ENCODE measurements at places on chromosomes 2 and 18.

GRCh38 chr2:219783359-219783975 lies 156.0 kb downstream of the SLC4A3 start:
- DNase-seq: no peak

- no peak for DNase-seq
Measured at GRCh38 chr2:237256887-237257286, 157.1 kb downstream of the COL6A3 start.

GRCh38 chr18:49648326-49648725 lies 86.5 kb downstream of the LIPG start:
- DNase-seq: no peak

DNA sequence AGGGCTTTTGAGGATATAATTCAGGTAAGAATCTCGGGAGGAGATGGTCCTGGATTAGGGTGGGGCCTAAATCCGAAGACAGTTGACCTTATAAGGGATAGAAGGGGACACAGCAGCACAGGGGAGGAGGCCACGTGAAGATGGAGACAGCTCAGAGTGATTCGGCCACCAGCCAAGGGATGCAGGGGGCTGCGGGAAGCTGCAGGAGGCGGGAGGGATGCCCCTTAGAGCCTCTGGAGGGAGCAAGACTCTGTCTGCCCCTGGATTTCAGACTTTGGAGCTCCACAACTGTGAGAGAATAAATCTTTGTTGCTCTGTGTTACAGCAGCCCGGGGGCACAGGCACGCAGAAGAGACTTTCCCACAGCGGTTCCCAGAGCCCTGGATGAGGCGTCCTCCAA lies 143.7 kb downstream of the ASB1 start:
- DNase-seq: no peak

DNA sequence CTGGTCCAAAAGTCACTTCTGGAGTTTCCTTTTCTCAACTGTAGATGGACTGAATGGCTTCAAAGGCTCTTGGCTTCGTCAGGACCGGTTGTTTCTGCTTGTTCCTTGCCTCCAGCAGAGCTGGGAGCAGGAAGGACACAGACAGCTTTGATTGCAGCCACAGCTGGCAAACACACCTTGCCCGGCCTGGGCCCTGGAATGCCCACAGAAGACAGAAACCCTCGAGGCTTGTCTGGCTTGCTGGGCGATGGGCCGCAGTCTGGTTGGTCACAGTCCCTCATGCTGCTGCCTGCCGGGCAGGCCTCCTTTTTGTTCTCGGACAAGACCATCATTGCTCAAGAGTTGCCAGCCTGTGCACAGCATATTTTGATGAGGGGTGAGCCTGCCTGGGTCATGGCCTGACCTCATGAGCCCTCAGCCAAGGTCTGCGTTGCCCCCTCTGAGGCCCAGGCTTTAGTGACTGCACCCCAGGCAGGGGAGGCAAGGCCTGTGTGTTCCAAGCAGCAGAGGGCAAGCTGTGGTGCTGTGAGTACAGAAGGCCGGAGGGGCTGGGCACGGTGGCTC lies 37.8 kb downstream of the ATP6V1C2 start:
- no peak for DNase-seq

- DNase-seq: no peak
Measured at GRCh38 chr2:149808556-149808955, 221.0 kb upstream of the MMADHC start.

- DNase-seq: no peak
Measured at GRCh38 chr2:101679037-101679726, 18.3 kb upstream of the MAP4K4 start.

GRCh38 chr2:143392358-143392757 lies 263.1 kb downstream of the ARHGAP15 start:
- no peak for DNase-seq

DNA sequence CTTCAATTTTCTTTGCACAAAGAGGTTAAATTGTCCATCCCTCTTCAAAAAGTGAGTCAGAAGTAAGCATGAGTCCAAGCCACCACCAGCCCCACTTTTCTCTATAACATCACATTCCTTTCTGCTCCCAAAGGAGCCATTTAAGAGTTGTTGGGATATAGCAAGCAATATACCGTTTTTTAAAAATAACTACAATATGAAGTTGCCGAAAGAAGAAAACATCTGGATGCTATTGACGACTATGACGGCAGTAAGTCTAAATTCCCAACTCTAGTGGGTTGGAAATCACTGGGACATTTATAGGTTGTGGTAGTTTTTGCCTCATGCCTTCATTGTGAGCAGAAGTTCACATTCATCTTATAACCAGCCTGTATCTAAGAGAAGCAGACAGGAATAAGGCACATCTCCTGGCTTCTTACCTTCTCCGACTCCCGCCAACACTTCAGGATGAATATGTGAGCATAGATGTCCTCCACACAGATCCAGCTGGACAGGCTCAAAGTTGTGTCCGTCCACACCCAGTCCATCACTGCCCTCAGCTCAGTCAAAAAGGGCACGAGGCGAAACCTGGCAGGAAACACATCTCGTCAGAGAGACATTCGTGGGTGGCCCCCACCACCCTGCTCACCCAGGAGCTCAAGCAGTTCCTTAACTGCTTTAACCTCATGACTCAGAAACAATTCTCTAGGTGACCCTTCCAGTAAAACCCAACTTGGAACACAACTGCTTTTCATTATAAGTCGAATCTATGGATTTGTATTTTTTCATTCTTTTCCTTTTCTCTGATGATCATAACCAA lies 163.6 kb downstream of the NAPG start:
- no peak for DNase-seq

- DNase-seq: no peak
Measured at GRCh38 chr2:40043191-40043590, 264.1 kb upstream of the THUMPD2 start.

- peak; percentile 53 for DNase-seq
Measured at GRCh38 chr18:9094307-9095226, 7.9 kb upstream of the NDUFV2 start.
